ENCODE measurements at places on chromosomes 6 and 20.

- no peak for DNase-seq
Observed at GRCh38 chr6:162856885-162857284, 129.1 kb downstream of the PACRG start.

DNA sequence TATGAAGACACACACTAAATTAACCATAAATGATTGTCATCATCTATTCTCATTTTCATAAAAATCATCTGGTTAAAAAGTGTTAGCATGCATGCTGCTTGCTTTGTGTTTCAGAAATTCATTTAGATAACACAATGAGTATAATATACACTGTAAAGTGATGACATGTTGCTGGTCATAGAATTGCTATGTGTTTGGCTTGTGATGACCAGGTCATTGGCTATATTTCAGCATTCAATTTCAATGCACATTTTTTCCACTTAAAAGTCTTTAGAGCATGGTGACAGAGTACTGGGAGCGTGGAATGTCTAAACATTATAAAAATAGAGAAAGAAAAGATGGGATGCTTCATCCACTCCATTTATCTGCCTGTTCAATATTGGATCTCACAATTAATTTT lies 1291.1 kb upstream of the MAP3K7 start:
- no peak for DNase-seq

GRCh38 chr6:131139599-131139998 lies 4.3 kb downstream of the AKAP7 start:
- DNase-seq, result no peak

DNA sequence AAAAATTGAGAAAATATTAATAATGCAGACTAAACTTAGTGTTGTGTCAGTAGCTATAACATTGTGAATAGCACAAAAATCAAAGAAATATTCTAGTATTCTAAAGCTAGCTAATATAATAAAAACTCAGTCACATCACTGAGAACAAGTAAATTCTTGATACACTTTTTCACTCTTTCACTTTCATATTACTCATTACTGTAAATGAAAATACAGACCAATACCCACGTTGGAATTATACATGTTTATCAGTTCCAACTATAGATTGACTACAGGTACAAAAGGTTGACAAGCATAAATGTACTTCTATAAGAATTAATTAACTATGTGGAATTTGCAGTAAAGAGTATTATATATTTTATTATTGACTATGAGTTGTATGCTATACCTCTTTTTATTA lies 1043.4 kb upstream of the FLRT3 start:
- DNase-seq, result no peak

GRCh38 chr20:4944518-4945313 lies 56.6 kb downstream of the SLC23A2 start:
- DNase-seq, result no peak

GRCh38 chr6:31057426-31058003 lies 47.2 kb downstream of the MUC22 start:
- no peak for DNase-seq

GRCh38 chr6:25301362-25301761 lies 22.2 kb downstream of the CARMIL1 start:
- DNase-seq, result no peak

GRCh38 chr20:55649254-55649653 lies 356.1 kb downstream of the CBLN4 start:
- DNase-seq, result no peak

- no peak for DNase-seq
Observed at GRCh38 chr20:15364781-15365180, 1027.4 kb upstream of the FLRT3 start.

GRCh38 chr20:10856237-10857015 lies 182.6 kb upstream of the JAG1 start:
- DNase-seq, result no peak

DNA sequence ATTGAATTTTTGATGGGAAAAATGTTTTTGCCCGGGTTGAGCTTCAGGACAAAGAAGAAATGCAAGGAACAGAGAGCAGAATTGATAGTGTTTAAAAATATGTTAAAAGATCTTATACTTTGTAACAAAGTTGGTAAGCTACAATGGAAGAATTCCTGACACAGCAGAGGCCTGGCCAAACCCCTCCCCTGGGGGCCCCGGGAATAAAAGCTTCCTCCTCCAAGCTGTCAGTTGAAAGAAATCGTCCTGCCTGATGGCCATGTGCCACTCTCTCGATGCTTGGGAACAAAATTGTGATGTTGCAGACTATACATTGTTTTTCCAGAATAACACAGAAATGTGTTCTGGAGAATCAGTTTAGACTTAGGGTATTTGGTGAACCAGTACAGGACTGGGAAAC lies 14.2 kb upstream of the TOX2 start:
- no peak for DNase-seq

DNA sequence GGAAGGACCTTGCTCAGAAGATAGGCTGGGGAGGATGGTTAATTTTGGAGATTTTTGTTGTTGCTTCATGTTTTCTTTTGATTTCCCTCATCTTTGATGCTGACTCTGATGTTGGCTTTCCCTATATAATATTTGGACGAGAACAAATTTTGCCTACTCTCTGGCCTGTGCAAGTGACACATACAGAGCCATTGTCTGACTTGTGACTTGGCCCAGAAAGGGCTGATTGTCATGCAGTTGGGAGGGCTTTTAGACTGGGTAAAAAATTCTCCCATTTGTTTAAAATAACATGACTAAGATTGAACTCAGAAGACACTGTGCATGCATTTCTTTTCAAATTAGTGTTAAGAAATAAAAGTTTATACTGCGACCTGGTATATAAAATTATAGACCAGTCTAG lies 98.6 kb upstream of the SUPT3H start:
- no peak for DNase-seq

DNA sequence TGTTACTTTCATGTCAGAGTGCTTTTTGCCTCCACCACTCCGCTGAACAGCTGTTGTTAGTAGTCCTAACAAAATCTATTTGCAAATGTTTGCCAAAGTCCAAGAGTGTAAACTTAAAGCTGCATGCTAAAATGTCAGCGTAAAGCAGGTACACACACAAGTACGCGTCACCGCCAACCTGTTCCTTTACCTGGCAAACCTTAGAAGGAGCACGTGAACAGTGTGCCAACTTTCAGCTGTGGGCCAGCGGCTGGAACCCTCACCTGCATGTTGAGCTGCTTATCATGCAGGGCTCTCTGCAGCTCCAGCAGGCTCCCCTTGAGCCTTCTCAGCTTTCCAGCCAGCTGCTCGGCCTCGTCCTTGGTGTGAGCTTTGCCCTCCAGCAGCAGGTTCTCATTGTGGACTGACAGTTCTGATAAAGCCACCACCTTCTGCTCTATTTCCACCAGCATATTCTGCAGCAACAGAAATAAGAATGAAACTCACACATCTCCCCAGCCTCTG lies 359.3 kb downstream of the SYNE1 start:
- DNase-seq, result no peak

- no peak for DNase-seq
Observed at GRCh38 chr6:133947302-133947900, 5.6 kb upstream of the TBPL1 start.

DNA sequence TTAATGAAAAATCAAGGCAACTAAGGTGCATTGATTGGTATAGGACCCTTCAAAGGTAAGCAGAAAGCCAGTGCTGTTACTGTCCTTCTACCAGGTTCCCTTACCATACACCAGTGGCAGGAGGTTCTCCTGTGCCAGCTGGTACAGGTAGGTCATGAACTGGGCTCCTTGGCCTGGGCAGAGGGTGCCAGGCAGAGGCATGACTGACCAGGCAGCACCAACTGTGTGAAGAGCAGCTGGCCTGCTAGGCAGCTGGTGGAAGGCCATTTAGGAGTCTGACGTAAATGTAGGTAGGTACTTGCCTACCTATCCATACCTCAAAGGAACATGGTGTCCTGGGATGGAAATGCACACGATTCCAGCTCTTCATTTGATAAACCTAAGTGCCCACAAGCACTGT lies 23.3 kb downstream of the PCNA start:
- no peak for DNase-seq

- DNase-seq, result no peak
Observed at GRCh38 chr20:55582498-55582897, 422.8 kb downstream of the CBLN4 start.

GRCh38 chr20:15710636-15711035 lies 862.6 kb downstream of the KIF16B start:
- DNase-seq, result no peak

DNA sequence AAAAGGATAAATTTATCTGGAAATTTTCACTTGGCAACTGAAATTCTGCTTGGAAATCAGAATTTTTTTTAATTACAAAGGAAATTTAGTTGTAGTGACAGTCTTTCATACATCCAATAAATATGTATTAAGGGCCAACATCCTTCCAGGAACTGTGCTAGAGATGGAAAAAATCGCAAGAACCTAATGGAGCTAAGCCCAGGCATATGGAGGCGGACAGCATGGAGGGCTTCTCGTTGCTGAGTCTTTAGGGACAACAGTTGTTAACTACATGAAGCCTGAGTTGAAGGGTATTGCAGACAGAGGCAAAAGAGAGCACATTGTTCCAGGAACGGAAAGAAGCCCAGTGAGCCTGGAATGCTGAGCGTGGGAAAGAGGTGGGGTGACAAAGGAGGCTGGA lies 208.9 kb downstream of the IBTK start:
- no peak for DNase-seq

- DNase-seq, result no peak
Observed at GRCh38 chr20:60292001-60292520, 333.8 kb downstream of the CDH26 start.
